ENCODE measurements at places on chromosomes 16 and 17.
A peak's percentile ranks its signal among the peaks of the same experiment; 100 is the strongest.

- peak; percentile 94 for DNase-seq
These were observed 971 bp downstream of the MINK1 start for GRCh38 chr17:4833941-4834680.

- DNase-seq: no peak
These were observed 20.4 kb downstream of the ACTG1 start for GRCh38 chr17:81492202-81492601.

GRCh38 chr16:53031323-53031942 lies 21.3 kb downstream of the CHD9NB start:
- no peak for DNase-seq

DNA sequence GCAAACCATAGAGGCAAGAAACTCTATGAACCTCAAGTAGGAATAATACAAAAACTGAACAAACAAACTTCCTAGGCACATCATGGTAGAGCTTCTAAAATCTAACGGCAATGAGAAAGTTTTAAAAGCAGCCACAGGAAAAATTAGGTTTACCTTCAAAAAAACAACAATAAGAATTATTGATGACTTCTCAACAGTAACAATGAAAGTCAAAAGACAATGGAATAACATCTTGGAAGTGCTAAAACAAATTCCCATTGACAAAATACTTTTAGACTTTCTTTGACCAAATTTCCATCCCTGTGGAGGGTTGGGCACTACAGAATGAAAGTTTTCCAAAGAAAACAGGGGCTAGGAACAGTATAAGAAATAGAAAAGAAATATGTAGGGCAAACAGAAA lies 222.9 kb upstream of the ERCC4 start:
- DNase-seq: no peak

Data from mesenchymal stem cell (in vitro differentiated cells and primary cell).